Stimulated activated CD4-positive, alpha-beta T cell treated with anti-CD3 and anti-CD28 coated beads, Interleukin-2, amount 100 ng/mL, for 24 hours (primary cell): ENCODE measurements at places on chromosomes 2 and 18.

DNA sequence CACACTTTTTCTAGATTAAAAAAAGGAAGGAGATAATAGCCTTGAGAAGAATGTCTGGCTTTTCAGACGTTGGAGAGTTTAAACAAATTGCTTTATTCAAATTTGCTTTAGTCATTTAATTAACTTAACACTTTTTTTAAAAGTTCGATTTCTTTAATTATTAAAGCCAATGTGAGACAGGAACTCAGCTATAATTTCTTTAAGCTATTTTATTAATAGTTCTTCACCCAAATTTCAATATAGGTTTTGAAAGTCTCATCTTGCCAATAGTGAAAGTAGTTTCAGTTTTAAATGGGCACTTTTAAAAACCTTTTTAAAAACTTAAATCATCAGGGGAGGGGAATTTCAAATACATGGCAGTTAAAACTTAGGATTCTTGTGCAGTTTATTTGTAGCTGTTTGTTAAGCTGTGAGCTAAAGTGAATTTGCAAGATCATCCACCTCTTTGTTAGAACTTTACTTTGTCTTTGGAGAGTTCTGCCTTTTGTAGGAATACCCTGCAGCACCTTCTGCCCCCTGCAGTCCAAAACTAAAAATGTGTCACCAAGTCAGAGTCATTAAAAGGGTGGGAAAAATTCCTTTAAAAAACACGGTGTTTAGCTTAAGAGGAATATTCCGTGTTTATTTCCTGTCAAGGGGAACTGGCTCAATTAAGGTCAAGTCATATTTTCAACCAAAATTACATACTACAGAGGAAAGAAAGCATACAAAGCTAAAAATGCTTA, 4.6 kb downstream of the TGIF1 start:
- DNase-seq = peak; percentile 39

DNA sequence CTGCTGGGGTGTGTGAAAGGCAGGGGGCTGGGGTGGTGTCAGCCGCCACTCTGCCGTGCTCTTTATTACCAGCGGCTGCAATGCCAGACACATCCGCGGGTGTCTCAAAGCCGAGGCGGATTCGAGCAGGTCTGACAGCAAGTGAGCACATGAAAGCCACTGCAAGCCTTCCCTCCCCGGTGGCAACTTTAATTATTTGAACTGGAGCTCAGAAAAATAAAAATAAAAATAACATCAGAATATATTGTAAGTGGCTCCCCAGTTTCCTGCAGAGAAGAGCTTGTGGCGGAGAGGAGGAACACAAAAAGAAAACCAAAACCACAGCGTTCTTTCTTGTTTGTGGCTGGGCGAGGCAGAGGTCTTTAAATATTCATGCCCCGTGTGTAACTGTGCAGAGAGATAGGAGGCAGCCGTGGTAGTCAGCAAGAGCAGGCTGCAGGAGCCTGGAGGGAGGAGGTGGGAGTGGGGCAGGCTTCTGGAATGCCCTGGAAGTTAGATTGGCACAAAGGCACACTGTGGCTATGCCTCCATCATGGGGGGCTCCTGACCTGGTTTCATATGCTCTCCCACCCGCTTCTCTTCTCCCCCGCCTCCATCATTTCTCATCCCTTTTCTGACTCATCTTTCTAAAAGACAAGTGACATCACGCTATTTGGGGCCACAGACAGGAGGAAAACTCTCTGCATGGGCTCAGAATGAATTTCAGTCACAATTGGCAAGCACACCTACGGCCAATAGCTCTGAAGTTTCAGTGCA, 199.8 kb downstream of the CLIP4 start:
- peak; percentile 58 for DNase-seq

GRCh38 chr2:175293776-175294175, 112.3 kb upstream of the ATP5MC3 start:
- DNase-seq = no peak

- DNase-seq = no peak
Measured at GRCh38 chr2:100359576-100359975, 37.3 kb upstream of the LONRF2 start.

DNA sequence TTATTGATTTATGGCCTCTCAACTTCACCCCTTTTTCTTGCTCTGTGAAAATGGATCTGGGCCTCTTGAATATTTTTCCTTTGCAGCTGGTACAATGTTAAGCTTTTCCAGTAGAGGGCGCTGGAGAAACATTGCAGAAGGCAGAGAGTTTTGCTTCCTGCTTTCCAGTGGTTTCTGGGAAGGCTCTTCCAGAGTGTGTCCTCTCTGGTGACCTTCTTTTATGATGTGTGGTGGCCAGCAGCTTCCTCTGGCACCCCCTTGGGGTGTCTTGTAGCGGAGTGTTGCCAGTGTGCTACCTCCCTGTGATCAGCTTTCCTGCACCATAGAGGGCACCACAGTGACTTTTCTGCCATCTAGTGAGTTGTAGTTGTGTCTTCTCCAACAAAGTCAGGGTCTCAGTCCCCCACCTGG, 25.4 kb upstream of the MGAT5 start:
- no peak for DNase-seq

GRCh38 chr2:177283906-177284305, 19.4 kb upstream of the NFE2L2 start:
- no peak for DNase-seq

GRCh38 chr2:57894381-57894780, 152.2 kb upstream of the VRK2 start:
- DNase-seq = no peak

GRCh38 chr2:230423851-230424458, 8.0 kb downstream of the SP100 start:
- DNase-seq = no peak

DNA sequence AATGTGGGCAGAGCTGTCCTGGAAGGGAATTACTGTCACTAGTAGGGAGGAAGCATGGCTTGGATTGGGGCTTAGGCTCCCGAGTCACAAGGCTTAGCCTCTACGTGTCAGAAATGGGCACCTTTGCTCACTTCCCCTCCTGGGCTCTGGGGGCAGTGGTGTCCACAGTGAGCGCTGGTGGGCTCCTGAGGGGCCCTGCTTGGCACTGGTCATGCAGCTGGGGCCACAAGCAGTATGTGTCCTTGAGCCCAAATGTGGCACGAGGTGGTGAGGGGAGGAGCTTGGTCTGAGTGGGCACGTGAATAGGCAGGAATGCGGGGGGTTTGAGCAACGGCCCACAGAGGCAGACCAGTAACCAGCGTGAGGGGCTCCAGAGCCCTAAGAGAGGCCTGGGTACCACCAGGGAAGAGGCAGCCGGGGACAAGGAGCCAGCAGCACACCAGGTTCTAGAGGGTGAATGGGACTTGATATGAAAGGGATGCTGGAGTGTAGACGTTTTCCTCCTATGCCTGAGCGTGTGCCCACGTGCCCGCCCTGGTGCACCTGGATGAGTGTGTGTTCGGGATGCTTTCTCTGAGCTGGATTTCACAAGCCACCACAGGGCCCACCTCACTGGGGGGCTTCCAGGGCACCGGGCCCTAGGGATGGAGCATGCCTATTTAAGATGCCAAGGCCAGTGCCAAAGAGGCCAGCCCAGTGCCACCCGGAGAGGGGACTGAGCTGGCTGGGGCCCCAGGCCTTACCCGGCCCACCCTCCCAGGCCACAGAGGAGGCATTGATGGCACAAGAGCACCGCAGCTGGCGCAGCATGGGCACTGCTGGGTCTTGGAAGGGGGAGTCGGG, 22.8 kb upstream of the PTMA start:
- DNase-seq = no peak

DNA sequence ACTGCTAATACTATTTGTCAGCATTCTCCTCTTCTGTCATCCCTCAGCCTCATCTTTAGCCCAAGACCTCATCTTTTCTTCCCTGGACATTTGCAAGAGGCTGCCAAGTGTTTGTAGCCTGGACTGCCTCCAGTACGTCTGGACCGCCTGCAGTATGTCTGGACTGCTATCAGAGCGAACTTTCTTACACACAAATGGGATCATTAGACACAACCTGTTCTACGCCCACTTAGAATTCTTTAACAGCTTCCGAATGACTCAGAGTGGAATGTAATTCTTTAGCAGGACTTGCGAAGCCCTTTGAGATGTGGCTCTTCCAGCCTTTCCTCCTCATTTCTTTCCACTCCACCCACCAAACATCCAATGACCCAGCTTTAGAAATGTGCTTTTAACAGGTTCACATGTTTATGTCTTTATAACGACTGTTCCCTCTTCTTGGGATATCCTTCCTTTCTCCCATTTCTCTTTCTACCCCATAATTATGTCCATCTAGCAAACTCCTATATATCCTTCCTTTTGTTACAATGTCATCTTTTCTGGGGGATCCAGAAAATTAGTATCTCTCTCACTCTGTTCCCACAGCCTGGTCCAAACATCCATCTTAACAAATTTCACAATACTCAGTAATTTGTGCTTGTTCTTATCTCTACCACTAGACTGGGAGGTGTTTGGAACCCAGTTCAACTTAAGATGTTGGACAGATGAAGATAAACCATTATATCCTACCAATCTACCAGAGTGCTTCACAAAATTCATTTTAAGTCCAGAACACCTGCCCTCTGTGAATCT, 171.3 kb upstream of the PGAP1 start:
- no peak for DNase-seq

DNA sequence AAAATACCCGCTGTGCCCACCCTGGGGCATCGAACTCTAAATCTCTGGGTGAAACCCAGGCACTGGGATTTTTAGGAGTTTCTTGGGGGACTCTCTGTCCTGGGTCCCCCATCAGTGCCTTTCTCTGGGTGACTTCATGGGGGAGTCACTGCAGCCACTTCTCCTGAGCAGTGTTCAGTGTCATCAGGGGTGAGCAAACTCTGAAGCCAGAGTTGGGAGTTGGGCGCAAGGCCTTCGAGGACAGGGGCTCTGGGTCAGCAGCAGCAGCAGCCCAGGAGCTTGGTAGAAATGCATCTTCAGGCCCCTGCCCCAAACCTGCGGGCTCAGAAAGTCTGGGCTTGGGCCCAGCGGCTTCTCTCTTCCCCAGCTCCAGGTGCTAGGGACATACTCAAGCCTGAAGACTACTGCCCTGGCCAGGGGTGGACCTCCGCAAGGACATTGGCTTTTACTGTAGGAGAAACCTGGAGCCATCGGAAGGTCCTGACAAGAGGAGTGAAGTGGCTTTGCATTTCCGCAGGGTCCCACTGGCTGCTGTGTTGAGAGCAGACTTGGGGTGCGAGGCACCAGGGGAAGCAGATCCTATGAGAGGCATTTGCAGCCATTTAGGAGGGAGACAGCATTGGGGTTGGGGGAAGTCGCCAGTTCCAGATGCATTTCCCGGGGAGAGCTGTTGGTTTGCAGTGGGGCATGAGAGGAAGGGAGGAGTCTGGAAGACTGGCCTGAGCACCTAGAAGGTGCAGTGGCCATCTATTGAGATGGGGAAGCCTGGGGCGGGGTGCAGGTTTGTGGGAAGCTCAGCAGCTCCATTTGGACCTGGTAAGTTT, 51.5 kb upstream of the FAHD2A start:
- DNase-seq = no peak

DNA sequence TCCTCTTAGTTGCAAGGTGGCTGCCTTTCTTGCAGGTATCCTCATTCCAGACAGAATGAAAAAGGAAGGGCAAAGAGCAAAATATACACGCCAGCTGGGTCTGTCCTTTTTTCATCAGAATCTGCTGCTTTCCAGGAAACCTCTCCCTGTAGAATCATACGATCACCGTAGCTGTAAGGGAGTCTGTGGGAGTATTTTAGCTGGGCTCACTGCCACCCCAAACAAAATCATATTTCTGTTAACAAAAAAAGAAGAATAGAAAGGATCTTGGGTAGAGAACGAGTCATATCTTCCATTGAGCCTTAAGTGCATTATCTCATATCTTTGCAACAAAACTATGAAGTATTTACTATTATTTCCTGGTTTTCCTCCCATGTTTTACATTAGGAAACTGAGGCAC, 15.0 kb upstream of the TANC1 start:
- DNase-seq = no peak

GRCh38 chr2:10591207-10591606, 98.6 kb downstream of the NOL10 start:
- DNase-seq = no peak

- no peak for DNase-seq
Measured at GRCh38 chr2:163182764-163183354, 344.3 kb upstream of the KCNH7 start.

GRCh38 chr2:54482715-54483114, 26.6 kb downstream of the SPTBN1 start:
- DNase-seq = no peak

DNA sequence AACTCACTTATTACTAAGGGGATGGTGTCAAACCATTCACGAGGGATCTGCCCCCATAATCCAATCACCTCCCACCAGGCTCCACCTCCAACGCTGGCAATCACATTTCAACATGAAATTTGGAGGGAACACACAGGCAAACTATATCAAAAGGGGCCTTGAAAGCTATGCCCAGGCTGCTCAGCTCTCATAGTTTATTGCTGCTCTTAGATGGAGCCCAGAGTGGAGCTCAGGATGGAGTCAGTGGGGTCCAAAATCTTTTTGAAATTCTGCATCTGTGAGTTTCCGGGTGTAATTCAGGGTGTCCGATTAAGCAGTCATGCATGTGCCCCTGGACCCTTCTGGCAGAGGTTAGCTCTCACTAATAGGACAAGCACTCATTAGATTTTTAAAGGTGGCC, 24.3 kb downstream of the RHOB start:
- no peak for DNase-seq
